ENCODE measurements at places on chromosomes 11 and 22. TPM values are rescaled to one million over a fixed set of nuclear protein-coding genes. Genes with fewer than 3 reads are reported as not detected.

C11orf42 gene
- not detected for total RNA-seq

OR52A1 gene
- 4.3 TPM for total RNA-seq

CASP1 gene
- not detected for total RNA-seq

IRAG1 gene
- total RNA-seq = 2.5 TPM

GVQW3 gene
- 4.9 TPM for total RNA-seq

PISD gene
- total RNA-seq = 51.6 TPM

GPR152 gene
- not detected for total RNA-seq

PHETA2 gene
- total RNA-seq = 5.9 TPM

SAC3D1 gene
- 31.1 TPM for total RNA-seq

OR5T2 gene
- total RNA-seq = not detected

DNA sequence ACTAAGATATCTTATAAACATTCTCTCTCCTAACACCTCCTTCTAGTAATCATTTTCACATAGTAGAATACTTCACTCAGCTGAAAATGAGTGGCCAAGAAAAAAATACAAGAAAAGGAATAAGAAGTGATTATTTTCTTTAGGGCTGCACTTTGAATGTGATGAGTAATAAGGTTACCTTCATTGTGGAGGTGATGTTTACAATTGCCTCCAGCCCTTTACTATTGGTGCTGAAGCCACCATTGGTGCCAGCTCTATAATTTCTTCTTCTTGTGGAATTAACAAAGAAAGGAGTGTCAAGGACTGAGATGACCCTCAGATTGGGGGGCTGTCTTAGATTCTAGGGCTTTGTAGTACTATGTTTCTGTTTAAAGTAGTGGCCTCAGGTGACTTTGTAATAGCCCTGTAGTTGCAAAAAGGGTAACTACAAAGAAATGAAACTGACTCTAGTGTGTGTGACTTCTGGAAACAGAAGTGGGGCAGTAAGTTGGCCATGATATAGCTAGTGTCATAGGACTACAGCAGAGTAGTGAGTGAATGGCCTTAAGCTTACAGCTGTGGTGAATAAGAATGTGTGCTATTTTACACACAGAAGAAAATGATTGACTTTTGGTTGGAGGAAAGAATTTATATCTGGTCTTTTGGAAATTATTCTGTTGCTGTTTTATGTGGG is 287.2 kb downstream of the TMEM135 start:
- DNase-seq = no peak

DNA sequence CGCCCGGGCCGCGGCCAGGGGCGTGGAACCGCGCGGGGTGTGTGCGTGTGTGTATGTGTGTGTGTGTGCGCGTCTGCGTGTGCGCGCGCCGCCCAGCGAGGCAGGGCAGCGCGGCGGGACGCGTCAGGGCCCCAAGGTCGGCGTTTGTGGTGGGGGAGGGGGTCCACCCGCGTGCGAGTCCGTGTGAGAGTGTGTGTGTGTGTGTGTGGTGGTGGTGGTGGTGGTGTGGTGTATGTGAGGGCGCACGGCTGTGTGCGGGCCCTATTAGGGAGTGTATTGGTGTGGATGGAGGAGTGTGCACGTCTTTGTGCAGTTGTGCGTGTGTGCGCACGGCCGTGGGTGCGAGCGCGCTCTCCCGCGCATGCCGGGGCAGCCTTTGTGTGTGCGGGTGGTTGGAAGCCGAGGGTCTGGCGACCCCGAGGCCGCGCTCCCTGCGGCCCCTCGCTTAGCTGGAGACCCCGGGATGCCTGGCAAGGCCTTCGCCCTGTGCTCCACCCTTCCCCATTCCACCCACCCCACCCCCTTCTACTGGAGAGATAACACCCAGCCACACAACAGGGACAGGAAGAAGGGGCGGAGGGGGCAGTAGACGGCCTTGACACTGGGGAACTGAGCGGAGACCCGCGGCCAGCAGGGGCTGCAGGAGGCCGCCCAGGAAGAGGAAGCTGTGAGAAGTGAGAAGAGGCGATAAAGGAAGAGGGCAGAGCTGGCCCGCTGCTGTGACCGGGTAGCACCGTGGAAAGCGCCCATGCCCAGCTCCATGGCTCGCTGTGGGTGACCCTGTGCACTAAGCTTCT is 528 bp upstream of the ARRB1 start:
- DNase-seq = peak; percentile 82

- DNase-seq = no peak
Measured at GRCh38 chr11:27386181-27386845, 23.3 kb upstream of the CCDC34 start.

GRCh38 chr11:23988381-23989006 is 508.4 kb upstream of the LUZP2 start:
- no peak for DNase-seq

GRCh38 chr22:19325296-19325948 is 33.9 kb upstream of the CLTCL1 start:
- no peak for DNase-seq

DNA sequence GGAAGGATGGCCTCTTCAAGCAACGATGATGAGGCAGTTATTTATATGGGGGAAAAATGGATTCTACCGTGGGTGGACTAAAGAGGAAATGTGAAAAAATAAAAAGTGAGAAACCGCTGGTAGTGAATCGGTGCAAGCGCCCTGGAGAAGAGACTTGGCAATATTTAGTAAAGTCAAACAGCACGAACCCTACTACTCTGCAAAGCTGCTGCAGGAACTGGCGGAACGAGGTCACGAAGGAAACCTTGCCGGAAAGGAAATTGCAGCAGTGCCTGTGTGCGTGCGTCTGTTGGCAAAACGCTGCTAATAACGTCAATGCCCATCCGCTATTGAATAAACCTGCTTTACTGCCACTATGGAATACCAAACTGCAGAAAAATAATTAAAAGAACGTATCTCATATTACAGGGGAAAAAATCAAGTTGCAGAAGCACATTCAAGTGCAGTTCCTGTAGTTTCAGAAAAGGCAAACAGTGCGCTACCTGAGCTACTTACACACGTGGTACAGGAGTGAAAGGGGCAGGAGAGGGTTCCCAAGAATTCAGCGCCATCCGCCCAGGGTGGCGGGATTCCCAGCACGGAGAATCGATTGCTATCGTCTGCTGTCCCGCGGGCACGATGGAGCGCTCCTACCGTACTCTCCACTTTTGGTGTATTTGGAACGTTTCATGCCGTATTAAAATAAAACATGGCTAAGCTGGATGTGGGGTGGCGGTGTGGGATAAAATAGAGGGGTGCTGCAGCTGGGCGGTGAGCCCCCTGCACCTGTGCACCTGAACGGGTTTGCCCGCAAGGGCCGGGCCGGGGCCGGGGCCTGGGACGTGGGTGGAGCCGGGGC is 585 bp upstream of the NADSYN1 start:
- DNase-seq = peak; percentile 78

- DNase-seq = no peak
Measured at GRCh38 chr11:2511421-2512369, 66.9 kb downstream of the KCNQ1 start.

DNA sequence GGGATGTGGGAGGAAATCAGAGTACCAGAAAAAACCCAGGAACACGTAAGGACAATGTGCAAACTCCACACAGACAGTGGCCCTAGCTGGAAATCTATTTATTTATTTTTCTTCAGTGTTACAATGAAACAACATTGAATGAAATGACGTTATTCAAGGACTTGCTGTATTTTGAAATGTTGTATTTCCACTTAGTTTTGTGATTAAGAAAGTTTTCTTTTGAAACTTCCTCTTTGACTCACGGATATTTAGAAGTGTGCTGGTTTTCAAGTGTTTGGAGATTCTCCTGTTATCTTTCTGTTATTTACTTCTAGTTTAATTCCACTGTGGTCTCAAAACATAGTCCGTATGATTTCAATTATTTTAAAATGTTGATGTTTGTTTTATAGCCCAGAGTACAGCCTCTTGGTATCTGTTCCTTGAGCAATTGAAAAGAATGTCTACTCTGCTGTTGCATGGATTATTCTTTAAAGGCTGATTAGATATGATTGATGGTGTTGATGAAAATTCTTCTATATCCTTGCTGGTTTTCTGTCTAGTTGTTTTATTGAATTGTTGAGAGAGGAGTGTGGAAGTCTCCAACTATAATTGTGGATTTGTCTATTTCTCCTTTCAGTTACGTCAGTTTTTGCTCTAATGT is 141.0 kb downstream of the ARHGAP20 start:
- no peak for DNase-seq

DNA sequence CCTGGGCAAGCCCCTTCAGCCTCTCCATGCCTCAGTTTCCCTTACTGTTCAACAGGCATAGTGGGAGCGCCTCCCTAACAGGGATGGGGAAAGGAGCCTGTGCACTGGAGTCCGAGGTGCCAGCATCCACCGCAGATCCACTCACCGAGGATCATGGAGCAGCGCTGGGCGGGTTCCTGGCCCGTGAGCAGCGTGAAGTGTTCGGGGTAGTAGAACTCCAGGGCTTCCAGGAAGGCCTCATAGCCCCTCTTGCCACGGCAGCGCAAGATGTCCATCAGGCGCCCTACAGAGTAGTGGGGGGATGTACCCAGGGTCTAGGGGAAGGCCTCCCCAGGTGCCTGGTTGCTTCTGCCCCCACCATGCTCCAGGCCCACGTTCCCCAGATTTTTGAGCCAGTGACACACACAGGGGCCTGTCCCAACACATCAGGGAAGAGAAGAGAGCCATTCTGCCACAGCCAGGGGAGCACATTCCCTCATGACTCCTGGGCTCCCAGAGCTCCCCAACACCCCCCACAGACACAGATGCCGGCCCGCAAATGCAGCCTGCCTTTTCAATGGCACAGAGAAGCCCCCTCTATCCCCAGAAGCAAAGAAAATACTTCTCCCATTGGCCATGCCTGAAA is 1.3 kb downstream of the CARD10 start:
- DNase-seq = no peak

DNA sequence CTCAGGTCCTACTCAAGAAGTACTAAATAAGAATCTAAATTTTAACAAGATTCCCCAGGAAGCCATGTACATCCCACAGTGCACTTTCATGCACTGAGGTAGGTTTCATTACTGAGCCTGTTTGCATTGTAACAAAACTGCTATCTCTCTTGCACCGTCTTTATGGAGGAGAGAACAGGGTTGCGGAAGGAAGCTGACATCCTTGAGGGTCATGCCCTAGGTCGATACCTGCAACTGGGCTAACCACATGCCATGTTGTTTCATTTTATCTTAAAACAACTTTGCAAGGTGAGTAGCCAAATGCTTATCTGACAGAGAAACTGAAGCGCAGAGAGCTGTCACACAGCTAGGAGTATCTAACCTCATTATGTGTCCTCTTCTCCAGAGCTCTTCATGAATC is 656.3 kb upstream of the TENM4 start:
- no peak for DNase-seq

- DNase-seq = no peak
Measured at GRCh38 chr11:2980168-2980840, 11.8 kb downstream of the NAP1L4 start.

DNA sequence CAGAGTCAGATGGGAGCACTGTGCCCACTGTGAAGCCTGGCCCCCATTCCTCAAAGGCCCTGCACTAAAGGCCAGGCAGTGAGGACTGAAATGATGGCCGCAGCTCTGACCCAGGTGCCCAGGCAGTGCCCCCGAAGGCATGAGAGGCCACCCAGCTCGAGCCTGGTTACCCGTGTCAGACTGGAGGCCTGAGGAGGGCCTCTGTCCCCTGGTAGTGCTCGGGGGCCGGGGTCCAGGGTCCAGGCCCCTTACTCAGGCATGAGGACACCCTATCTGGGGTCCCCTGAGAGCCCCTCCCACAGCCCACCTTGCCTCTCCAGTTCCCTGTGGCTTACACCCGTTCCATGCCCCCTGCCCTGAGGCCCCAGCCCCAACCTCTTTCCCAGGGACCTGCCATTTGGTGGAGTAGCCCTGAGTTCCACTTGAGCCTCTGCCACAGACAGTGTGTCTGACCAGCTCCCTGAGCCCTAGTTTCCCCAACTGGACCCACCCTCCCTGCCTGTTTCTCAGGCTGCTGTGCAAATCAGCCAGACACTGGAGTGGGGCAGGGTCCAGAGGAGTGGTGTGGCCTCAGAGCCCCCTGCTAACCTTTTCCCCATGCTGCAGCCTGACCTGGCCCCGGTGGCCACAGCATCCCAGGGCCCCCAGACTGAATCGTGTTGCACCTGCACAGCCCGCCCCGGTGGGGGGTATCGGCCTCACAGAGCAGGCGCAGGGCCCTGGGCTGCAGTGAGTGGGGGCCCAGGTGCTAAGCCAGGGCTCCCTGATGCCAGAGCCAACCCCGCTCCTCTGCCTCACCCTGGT is 10.8 kb upstream of the ANKRD13D start:
- no peak for DNase-seq

GRCh38 chr11:65107751-65108468 is 3.8 kb upstream of the TM7SF2 start:
- no peak for DNase-seq

DNA sequence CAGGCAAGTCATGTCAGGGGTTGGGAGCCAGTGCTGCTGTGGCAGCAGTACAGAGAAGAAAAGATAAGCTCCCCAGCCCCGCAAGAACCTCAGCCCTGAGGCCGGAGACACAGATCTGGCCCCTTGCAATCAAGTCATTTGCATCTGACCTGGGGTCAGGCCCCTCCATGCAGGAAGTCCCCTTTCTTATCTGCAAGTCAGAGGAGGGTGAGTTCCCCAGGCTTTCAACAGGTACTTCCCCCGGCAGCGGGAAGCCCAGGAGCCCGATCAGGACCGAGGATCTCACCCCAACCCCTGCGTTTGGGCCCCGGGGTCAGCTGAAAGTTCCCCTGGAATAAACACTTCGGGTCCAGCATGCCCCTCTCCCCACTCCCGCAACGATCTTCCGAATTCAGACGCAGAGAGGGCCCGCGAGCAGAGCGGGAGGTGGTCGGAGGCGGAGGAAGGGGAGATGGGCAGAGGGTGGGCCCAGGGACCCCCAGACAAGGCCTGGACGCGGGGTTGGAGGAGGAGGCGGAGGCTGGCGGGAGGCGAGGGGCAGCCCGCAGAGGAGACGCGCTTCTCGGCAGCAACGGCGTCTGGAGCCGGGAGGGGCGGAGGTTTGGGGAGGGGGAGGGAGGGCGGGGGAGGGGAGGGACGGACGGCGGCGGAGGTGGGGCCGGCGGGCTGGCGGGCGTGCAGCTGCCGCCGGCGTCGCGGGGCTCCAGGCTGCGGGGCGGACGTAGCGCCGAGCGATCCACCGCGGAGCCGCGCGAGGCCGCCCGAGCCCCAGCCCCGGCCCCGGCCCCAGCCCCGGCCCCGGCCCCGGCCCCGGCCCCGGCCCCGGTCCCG is at the start of gene TSPAN18:
Gene TSPAN18, plus strand, starts transcription at position 680 of the 831 bp plus-strand sequence. CDS start 179,455 bp downstream, outside the sequence.
- DNase-seq = peak; percentile 78

GRCh38 chr11:81159900-81160299 is 1573.8 kb downstream of the FAM181B start:
- no peak for DNase-seq

- DNase-seq = no peak
Measured at GRCh38 chr11:103125462-103125861, 16.2 kb downstream of the DYNC2H1 start.
